ENCODE measurements at places on chromosomes 5 and 9. TPM values are rescaled to one million over a fixed set of nuclear protein-coding genes. Genes with fewer than 3 reads are reported as not detected.

The ZNF189 gene
- total RNA-seq: 7.0 TPM

The SOHLH1 gene
- not detected for total RNA-seq

The PCDHA2 gene
- total RNA-seq: not detected

The DMRT2 gene
- not detected for total RNA-seq

The CCDC183 gene
- 0.44 TPM for total RNA-seq

The TNPO1 gene
- 117 TPM for total RNA-seq

The PHF24 gene
- total RNA-seq: 0.39 TPM

Measured in A549 treated with Mapracorat at 1 μM for 4 hours (cell line).